ENCODE measurements at places on chromosomes 16 and 17.
A peak's percentile ranks its signal among the peaks of the same experiment; 100 is the strongest.

- no peak for DNase-seq
These were observed 44.7 kb downstream of the COG7 start for GRCh38 chr16:23408242-23408822.

DNA sequence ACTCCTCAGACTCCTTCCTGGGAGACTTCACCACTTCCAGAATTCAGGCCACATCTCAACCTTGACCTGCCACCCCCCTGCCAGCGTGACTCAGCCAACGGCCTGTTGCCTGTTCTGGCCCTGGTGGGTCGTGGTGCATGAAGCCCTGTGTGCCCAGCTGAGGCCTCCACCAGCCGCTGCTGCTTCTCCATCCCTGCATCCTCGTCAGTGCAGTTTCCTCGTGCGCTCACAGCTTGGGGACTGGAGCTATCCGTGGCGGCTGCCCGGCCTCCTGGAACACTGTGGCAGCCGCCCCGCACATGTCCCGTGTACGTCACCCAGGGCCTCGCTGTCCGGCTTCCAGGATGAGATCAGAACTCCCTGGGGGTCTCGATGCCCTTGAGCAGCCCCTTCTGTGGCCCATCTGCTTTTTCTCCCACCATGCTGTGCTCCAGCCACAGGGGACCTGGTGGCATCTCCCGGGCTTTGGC is 8.0 kb upstream of the TEDC2 start:
- no peak for DNase-seq

- no peak for DNase-seq
These were observed 317.6 kb downstream of the SEC14L1 start for GRCh38 chr17:77458202-77459017.

GRCh38 chr17:40090237-40091119 is 9.9 kb downstream of the NR1D1 start:
- DNase-seq: no peak

- no peak for DNase-seq
These were observed 785 bp downstream of the NME3 start for GRCh38 chr16:1770328-1771187.

DNA sequence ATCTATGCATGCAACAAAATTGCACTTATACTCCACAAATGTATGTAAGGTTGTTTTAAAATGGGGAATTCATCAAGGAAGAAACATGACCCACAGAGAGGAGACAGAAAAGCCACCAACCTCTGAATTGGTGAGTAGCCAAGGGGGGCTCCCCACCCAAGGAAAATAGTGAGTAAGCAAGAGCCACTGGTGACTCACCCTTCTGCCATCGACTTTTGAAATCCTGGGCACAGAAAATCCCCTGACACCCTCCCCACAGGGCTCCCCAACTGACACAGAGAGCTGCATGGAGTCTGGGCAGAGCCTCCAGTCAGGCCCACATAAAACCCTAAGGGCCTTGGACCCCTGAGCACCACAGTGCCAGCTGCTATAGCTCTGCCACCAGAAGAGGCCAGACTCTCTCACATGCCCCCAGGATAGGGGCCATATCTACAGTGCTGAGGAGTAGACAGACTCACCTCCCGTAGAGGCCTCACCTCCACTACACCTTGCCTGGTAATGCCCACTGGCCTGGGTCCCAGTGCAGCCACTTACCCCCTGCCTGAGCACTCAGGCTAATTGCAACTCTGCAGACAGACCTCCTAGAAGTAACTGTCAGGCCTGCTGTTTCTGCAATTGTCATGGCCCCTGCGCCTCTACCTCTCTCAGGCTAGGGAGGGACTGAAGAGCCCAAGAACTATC is 244.7 kb upstream of the WSB1 start:
- no peak for DNase-seq

DNA sequence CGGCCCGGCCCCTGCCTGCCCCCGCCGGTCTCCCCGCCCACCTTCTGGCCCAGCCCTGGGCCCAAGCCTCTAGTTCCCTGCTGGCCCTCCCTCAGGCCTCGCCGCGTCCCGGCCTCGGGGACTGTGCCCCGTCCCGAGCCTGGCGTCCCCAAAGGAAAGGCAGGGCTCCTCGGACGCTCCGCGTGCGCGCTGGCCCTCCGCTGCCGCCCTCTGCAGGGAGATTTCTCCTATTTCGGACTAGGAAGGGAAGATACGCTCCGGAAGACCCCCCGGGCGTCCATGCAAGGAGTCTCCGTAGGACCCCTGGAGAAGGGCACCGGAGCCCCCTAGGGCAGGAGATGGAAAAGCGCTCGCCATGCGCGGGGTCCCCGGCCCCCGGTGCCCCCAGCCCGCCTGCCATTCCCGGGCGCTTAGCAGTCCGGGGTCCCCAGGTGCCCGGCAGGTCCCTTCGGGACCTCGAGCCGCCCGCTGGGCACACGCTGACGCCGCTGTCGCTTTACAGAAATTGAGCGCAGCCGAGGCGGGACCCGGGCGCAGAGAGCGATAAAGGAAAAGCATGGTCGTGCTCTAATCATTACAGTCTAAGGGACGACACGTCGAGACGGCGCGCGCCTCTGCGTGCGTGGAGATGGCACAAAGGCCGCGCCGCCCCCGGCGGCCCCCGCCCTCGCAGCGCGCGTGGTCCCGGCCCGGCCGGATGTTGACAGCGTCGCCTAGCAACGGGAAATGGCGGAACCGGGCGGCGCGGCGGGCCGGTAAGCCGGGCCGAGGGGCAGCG is at the start of gene CCDC40:
CCDC40 (plus strand) TSS at position 706 of the 778 bp plus-strand sequence; CDS start at position 727, 21 bp downstream.
- DNase-seq: peak; percentile 52

GRCh38 chr16:50821586-50821985 is 79.7 kb downstream of the CYLD start:
- DNase-seq: no peak

DNA sequence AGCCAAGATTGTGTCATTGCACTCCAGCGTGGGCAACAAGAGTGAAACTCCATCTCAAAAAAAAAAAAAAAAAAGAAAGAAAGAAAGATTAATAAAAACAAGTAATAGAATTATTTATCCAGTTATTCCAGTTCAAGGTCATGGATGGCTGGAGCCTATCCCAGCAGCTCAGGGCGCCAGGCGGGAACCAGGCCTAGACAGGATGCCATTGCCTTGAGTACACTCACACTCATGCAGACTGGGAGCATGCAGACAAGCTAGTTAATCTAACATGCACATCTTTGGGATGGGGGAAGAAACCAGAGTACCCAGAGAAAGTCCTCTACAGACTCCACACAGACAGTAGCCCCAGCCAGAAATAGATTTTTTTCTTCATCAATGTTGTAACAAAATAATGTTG is 17.9 kb downstream of the PDP2 start:
- no peak for DNase-seq

DNA sequence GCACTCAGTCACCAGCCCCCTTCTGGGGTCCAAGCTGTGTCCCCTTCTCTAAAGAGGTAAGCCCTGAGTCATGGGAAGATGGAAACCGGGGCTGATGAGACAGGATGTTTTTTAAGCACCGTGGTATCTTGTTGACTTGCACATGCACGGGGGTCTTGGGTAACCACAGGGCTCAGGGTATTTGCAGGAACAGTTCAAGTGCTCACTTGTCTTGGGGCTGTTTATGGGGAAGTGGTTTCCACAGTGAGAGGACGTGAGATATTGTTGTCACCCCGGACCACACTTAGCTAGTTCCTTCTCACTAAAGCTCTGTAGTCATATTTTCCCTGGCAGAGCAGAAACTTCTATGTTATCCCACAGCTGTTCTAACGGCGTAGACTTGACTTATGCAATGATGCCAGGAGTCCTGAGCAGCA is 7.7 kb downstream of the CCL3L1 start:
- DNase-seq: peak; percentile 92

DNA sequence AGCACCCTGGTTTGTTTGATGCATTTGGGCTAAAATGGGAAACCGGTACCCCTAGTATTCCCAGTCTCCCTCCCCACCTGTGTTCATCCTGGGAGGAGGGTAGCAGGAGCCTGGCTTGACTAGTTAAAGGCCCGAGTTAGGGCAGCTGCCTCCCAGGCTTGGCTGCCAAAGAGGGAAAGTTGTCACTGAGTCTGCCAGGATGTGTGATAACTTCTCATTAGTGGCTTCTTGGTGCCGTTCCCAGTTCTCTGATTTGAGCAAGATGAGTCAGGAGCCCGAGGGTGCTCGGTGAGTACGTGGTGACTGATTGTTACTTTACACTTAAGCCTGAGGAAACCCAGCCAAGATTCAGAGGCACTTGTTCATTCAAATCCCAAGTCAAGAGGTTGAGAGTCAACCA is 2.5 kb downstream of the KRT32 start:
- DNase-seq: no peak

DNA sequence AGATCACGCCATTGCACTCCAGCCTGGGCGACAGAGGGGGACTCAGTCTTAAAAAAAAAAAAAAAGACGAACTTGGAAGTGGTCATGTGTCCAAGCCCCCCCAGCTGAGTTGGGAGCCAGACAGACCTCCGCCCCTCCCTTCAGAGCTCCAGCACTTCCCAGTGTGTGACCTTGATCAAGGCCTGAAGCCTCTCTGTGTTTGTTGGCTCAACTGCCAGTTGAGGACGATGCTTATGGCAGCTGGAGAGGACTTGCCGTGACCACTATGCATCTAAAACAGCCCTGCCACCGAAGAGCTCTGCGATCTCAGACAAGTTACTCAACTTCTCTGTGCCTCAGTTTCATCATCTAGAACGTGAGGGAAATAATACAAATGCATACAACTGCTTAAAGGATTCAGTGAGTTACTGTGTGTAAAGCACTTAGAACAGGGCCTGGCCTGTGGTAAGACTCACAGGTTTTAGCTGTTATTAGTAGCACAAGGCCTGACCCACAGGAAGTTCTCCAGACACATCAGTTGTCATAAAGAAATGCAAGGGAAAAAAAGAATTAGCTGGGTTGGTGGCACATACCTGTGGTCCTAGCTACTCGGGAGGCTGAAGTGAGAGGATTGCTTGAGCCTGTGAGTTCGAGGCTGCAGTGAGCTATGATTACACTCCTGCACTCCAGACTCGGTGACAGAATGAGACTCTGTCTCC is 7.0 kb upstream of the IL27 start:
- DNase-seq: no peak

- DNase-seq: no peak
These were observed 48.9 kb downstream of the TEX2 start for GRCh38 chr17:64213995-64214811.

Data from bone marrow (tissue), 2 donors.